ENCODE measurements at places on chromosomes 1 and 21. TPM values are rescaled to one million over a fixed set of nuclear protein-coding genes. Genes with fewer than 3 reads are reported as not detected.

DNA sequence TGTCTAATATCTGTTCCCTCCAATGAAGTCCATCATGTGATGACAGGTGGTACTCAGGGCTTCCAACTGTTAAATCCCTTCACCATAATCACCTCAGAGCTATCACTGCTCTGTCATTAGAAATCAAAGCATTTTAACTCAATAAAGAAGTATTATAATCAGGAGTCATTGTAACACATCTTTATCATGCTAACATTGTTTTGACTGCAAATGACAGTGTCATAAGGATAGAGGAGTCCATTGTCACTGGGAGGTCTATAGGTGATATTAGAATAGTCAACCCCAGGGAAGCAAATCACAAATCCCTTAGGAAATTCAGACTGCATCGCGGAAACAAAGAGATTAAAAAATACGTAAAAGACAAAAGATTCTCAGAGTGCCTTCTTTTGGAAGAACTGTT lies 30.8 kb downstream of the LRRC53 start:
- DNase-seq, result no peak

Gene CASP9
- 18.3 TPM for polyA plus RNA-seq

Gene DENND2C
- polyA plus RNA-seq, result 6.0 TPM

DNA sequence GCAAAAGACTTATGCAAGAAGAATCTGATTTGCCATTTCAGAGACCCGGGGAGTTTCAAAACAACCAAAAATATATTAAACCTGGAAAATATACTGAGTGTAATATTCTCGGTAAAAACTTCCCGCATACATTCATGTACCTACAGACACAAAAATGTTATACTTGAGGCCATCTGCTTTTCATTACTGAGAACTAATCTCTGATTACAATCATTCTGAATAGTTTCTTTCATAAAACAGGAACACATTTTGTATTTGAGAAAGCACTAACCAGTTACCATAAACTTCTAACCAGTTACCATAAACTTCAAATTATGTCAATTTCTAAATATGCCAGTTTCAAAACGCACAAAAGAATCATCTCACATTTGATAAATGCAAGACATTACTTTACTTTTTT lies 7.8 kb downstream of the ZNHIT6 start:
- DNase-seq, result no peak

Gene FMO4
- polyA plus RNA-seq, result 2.9 TPM

GRCh38 chr1:228314658-228315483 lies 91.8 kb downstream of the TRIM11 start:
- DNase-seq, result no peak

Gene S100A7
- polyA plus RNA-seq, result not detected

Gene INSRR
- polyA plus RNA-seq, result 0.58 TPM

- DNase-seq, result no peak
Observed at GRCh38 chr1:153560771-153561465, 4.7 kb downstream of the S100A2 start.

- no peak for DNase-seq
Observed at GRCh38 chr1:175892686-175893085, 149.3 kb upstream of the TNR start.

Data from muscle of leg (tissue), 16 donors.